ENCODE measurements at places on chromosomes 5 and 9. TPM values are rescaled to one million over a fixed set of nuclear protein-coding genes. Genes with fewer than 3 reads are reported as not detected.

- no peak for DNase-seq
Measured at GRCh38 chr5:36928947-36929346, 52.4 kb downstream of the NIPBL start.

DNA sequence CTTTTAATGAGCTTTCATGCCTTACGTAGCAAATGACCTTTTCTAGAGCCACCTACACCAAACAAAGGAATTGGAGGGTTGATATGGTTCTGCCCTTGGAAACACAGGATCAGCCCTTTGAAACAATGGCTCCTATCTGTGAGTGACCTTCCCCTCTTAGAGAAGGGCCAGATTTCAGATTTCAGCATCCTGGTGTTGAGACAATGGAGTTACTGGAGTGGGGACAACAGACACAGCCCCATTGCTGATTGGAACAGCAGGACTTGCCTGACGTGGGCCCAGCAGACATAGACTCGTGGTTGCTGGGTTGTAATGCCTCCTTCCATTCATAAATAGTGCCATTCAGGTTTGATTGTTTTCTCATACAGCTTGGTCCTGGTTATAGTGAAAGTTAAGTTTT, 96.0 kb downstream of the GALNT10 start:
- no peak for DNase-seq

DNA sequence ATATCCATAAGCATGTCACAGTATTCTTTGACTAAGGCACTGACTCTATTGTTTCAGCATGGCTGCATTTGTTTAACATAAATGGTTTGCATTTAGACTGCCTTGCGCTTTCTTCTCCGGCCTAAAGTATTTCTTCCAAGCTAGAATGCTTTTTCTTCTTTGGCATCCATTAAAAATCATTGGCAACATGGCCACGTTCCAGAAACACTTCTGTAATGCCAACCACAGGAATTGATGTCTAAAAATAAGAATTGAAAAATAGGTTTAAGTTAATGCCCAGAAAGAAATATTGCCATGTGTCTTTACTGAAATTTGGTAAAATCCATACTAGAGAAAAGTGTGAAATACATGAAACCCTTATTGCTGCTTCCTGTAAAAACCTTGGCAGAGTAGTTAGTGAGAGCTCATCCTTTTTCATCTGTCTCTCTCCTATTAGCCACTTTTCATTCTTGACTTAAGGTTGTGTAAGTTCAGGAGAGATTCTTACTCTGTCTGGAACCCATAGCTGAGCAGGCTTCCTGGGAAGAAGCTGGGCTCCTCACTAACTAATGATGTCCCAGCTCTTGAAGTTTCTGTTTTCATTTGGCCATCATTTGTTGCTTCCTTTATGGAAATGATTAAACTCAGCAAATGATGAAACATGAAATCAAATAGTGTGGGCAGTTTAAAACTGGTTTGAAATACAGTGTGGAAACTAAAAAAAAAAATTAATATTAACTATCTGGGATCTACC, 58.2 kb upstream of the RPS23 start:
- DNase-seq, result no peak

DNA sequence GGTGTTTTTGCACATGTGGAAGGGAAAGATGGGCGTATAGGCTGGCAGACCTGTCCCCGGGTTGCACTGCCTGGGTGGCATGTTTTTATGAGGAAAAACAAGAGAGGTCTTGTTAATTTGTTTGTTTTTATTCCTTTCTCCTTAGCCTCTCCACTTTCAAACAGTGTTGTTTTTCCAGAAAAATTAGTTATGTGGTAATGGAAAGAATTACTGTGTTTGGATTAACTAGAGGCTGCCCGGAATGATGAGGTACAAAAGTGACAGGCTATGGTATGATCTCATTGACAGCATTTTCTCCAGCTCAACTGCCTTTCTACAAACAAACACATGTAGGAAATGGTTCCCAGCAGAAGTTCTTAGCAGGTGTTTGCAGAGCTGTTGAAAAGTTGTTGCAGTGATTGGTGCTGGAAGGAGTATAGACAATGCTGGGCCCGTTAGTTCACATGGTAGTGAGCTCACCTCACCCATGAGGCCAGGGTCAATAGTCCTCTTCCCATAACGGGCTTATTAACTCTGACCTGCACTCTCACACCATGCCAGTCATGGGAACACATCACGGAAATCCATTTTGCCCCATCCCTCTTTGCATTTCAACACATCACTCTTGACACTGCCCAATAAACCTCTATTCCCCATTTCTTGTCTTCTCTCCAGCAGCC, 111.3 kb upstream of the SAP30L start:
- no peak for DNase-seq

DNA sequence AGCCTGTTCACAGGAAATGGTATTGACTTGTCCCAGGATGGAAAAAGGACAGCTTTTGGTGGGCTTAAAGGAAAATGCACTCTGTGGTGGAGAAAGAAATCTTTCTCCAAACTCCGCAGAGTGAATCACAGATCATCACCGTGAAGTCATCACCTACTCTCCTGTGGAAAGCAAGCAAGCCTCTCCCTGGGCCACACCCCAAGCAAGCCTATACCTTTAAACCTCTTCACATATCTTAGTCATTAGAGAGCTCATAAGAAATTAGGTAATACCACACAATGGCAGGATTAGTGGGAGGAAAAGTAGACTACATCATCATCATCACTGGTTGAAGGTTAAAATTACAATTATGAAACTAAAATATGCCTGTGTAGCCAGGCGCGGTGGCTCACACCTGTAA, 23.2 kb downstream of the TLE1 start:
- DNase-seq, result no peak

GRCh38 chr9:99948896-99949295, 42.4 kb downstream of the STX17 start:
- no peak for DNase-seq

Gene SH3TC2
- total RNA-seq, result 15.1 TPM

Measured in urinary bladder (tissue), 4 donors.